ENCODE measurements at places on chromosomes 6 and 20.

- H3K4me3 ChIP-seq = peak within 1 kb of the TSS; percentile 87
- peaks cover 13% of the 10 kb centered on the region for H3K27me3 ChIP-seq
- peaks cover 52% of the 10 kb centered on the region for H3K4me1 ChIP-seq
- peak; percentile 55 for DNase-seq
- peak within 1 kb of the TSS; percentile 90 for H3K27ac ChIP-seq
- peaks cover 9% of the 10 kb centered on the region for H3K36me3 ChIP-seq
Measured at GRCh38 chr20:63553933-63554290, at the start of gene FNDC11. Gene FNDC11, plus strand, starts transcription at chr20:63554159. Its CDS starts 1,505 bp downstream, at chr20:63555664.

DNA sequence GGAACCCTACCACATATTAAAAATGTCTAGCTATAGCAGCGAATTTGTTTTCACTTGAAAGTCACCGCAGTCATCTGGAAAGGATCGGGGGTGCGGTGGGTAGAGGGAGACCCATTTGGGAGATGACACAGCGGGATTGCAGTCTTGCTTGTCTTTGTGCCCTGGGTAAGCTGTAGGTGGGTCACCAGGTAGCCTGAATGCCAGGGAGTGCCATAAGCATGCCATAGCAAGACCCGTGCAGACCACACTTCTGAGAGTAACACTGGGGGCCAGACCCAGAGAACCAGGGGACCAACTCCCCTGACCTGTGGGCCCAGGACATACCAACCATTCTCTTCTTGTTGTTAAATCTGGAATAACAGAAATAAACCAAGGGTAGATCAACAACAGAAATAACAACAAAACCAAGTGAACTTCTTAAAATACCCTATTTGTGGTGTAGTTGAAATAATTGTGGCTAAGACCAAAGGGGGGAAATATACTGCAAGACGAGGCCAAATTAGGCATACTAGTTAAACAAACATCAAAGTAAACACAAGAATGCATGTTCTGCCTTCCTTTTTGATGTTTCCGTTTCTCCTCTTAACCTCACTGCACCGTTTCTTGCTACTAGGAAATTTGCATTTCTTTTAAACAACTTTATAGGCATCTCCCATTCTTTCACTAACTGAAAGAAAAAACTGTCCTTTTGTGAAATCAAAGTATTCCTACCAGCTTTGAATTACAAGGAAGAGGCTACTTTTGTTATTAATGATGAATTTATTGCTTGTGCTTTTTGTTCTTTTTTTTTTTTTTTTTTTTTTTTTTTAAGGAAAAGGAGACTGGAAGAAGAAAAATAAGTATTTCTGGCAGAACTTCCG is 128.2 kb downstream of the SASH1 start:
- H3K27me3 ChIP-seq = peaks cover 25% of the 10 kb centered on the region
- H3K36me3 ChIP-seq = no peaks in the 10 kb centered on the region
- peaks cover 12% of the 10 kb centered on the region for H3K4me1 ChIP-seq
- no peak overlapping the region for H3K4me3 ChIP-seq
- H3K27ac ChIP-seq = no peak overlapping the region
- no peak for DNase-seq

DNA sequence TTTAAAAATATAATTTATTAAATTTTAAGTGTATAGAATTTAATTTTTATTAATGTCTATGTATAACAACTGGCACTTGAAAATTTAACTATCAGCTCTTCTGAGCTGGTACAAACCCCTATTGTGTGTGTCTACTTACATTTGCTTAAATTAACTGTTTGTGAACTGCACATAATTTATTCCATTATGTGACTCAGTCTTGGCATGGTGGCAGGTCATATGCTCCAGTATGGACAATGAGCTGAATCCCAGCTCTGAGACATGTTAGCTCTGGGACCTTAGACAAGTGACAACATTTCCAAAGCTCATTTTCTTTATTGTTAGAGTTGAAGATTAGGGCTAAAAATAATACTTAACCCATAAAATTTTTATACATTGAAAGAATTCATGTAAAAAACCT is 526.1 kb upstream of the MARCKS start:
- H3K4me1 ChIP-seq = no peaks in the 10 kb centered on the region
- DNase-seq = no peak
- no peak overlapping the region for H3K27ac ChIP-seq
- no peak overlapping the region for H3K4me3 ChIP-seq

GRCh38 chr6:98959631-98960030 is 11.9 kb upstream of the FBXL4 start:
- DNase-seq = no peak
- H3K4me1 ChIP-seq = no peaks in the 10 kb centered on the region

DNA sequence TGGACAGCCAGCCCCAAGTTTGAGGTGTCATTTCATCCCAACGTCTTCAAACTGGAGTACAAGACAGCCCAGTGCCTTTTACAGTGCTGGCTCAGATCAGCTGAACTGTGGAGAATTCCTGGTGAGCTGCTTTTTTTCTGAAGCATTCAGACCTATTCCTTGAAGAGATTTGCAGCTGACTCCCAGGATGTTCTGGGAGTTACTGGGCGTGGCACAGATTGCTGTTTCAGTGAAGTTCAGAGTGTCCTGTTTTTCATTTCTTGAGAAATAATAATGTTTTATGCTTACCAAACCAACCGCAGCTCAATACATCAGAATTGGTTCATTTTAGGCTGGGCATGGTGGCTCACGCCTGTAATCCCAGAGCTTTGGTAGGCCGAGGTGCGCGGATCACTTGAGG is 33.4 kb upstream of the SRPK1 start:
- no peak overlapping the region for H3K27ac ChIP-seq
- no peaks in the 10 kb centered on the region for H3K36me3 ChIP-seq
- DNase-seq = no peak
- no peak overlapping the region for H3K4me3 ChIP-seq
- H3K4me1 ChIP-seq = no peaks in the 10 kb centered on the region

DNA sequence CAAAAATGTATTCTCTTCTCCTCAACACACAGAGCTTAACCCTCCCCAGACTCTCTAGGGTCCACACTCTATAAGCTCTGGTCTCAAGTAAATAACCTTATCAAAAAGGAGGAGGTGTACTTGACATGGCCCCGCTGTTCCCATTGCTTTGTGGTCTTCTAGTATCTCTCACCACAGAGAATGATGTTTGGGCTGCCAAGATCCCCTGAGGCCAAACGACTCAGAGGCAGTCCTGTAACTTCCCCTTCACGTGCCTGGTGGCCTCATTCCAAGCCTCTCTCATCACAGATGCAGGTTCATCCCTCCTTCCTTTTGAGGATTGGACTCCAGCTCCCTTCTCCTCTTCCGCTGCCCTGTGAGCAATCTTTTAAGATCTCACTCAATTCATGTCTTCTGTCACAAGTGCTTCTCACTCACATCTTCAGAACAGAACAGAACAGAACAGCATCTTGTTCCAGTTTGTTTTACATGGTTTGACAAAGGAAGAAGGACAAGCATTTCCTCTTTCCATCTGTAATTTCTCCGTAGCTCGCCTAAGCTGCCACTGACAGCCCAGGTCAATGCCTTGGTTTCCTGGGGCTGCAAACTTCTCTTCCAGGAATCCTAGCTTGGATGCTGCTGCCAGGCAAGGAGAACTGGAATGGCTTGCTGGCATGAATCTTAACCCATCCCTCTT is 541.5 kb downstream of the CD83 start:
- peaks cover 33% of the 10 kb centered on the region for H3K4me1 ChIP-seq
- H3K27ac ChIP-seq = peak overlapping the region; percentile 80
- DNase-seq = no peak
- H3K27me3 ChIP-seq = no peaks in the 10 kb centered on the region
- no peaks in the 10 kb centered on the region for H3K36me3 ChIP-seq
- H3K4me3 ChIP-seq = peak overlapping the region; percentile 31

- H3K4me3 ChIP-seq = no peak overlapping the region
- H3K36me3 ChIP-seq = no peaks in the 10 kb centered on the region
- H3K27me3 ChIP-seq = peaks cover 36% of the 10 kb centered on the region
- peaks cover 14% of the 10 kb centered on the region for H3K4me1 ChIP-seq
- no peak overlapping the region for H3K27ac ChIP-seq
Measured at GRCh38 chr6:83514866-83515466, 2.6 kb downstream of the PRSS35 start.

- no peaks in the 10 kb centered on the region for H3K4me1 ChIP-seq
- no peak overlapping the region for H3K4me3 ChIP-seq
- H3K36me3 ChIP-seq = no peaks in the 10 kb centered on the region
- H3K27ac ChIP-seq = no peak overlapping the region
- H3K27me3 ChIP-seq = peaks cover 9% of the 10 kb centered on the region
Measured at GRCh38 chr20:57198132-57199072, 68.0 kb downstream of the BMP7 start.

DNA sequence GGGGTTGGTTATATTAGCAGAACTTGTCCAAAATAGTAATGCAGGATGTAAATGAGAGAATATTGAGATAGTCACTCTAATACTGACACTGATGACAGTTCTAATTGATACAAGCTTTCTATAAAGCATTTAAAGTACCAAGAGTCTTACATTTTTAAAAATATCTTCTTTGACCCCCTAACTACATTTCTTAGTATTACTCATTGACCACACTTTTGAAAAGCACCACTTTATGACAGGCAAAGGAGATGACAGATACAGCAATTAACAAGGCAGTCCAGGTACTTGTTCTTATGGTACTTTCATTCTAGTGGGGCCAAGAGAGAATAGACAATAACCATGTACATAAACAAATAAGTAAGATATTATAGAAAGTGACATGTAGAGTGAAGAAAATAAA is 139.4 kb upstream of the EYA4 start:
- DNase-seq = no peak
- H3K4me1 ChIP-seq = no peaks in the 10 kb centered on the region
- H3K4me3 ChIP-seq = no peak overlapping the region
- H3K36me3 ChIP-seq = no peaks in the 10 kb centered on the region

- peaks cover 30% of the 10 kb centered on the region for H3K27me3 ChIP-seq
- no peak overlapping the region for H3K4me3 ChIP-seq
- no peaks in the 10 kb centered on the region for H3K36me3 ChIP-seq
- H3K4me1 ChIP-seq = no peaks in the 10 kb centered on the region
- no peak overlapping the region for H3K27ac ChIP-seq
Measured at GRCh38 chr6:3910106-3910663, 61.0 kb downstream of the FAM50B start.

GRCh38 chr6:57252975-57253374 is 30.9 kb upstream of the RAB23 start:
- H3K27me3 ChIP-seq = no peaks in the 10 kb centered on the region
- H3K4me1 ChIP-seq = peaks cover 2% of the 10 kb centered on the region
- H3K4me3 ChIP-seq = no peak overlapping the region
- H3K36me3 ChIP-seq = no peaks in the 10 kb centered on the region

DNA sequence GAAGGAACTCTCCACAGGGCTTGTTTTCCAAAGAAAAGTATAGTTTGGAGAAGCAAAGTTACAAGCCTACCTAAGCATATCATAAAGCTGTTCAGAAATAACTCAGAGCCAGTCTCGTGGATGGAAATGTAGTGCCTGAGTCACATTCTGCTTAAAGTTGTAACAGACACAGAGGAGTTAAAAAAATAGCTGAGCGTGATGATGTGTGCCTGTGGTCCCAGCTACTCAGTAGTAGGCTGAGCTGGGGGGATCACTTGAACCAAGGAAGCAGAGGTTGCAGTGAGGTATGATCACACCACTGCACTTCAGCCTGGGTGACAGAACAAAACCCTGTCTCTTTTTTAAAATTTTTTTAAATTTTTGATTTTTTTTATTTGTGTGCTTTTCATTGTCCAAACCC is 6.6 kb downstream of the ALDH5A1 start:
- H3K4me3 ChIP-seq = no peak overlapping the region
- peaks cover 43% of the 10 kb centered on the region for H3K36me3 ChIP-seq
- no peak for DNase-seq
- H3K27ac ChIP-seq = no peak overlapping the region
- H3K4me1 ChIP-seq = peaks cover 14% of the 10 kb centered on the region

DNA sequence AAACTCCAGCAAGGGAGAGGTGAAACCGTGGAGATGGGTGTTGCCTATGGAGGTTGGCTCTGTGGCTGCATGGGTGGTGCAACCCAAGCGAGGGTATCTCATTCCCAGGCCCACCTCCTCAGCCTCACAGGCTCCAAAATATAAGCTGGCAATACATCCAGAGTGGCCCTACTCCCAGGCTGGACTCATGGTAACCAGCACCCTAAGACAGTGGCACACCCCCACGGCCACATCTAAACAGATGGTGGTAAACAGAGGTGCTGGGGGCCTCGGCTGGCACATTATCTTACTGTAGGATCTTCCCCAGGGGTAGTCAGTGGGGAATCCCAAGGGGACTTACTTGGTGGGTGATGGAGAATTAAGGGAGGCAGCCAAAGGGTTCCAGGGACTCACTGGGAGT is 33.7 kb upstream of the CCND3 start:
- peak overlapping the region; percentile 94 for H3K27ac ChIP-seq
- H3K27me3 ChIP-seq = no peaks in the 10 kb centered on the region
- DNase-seq = no peak
- no peak overlapping the region for H3K4me3 ChIP-seq
- no peaks in the 10 kb centered on the region for H3K36me3 ChIP-seq

- no peak overlapping the region for H3K4me3 ChIP-seq
- H3K36me3 ChIP-seq = peaks cover 35% of the 10 kb centered on the region
- no peak overlapping the region for H3K27ac ChIP-seq
- DNase-seq = no peak
- no peaks in the 10 kb centered on the region for H3K27me3 ChIP-seq
- peaks cover 9% of the 10 kb centered on the region for H3K4me1 ChIP-seq
Measured at GRCh38 chr20:33622705-33623365, 39.3 kb upstream of the C20orf144 start.

- peak overlapping the region; percentile 77 for H3K27ac ChIP-seq
- H3K4me1 ChIP-seq = peaks cover 9% of the 10 kb centered on the region
- no peaks in the 10 kb centered on the region for H3K36me3 ChIP-seq
- H3K27me3 ChIP-seq = no peaks in the 10 kb centered on the region
Measured at GRCh38 chr6:101011186-101011585, 130.1 kb upstream of the ASCC3 start.

GRCh38 chr20:63690003-63690897 is 6.2 kb upstream of the TNFRSF6B start:
- peaks cover 22% of the 10 kb centered on the region for H3K4me1 ChIP-seq
- DNase-seq = no peak
- H3K36me3 ChIP-seq = peaks cover 11% of the 10 kb centered on the region
- no peak overlapping the region for H3K4me3 ChIP-seq

DNA sequence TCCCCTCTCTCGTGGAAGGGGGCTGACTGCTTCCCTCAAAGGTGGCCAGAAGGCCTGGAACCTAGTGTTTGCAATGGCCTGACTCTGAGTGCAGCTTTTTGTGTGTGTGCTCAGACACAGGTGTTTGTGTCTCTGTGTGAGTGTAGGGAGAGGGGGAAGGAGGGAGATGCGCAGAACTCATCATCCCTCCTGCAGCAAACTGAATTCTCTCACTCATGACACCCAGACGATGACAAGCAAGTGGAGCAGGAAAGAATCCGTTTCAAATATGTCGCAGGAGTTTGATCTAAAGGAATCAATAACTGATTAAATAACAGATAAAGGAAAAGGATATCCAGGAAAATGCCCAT is 101.4 kb downstream of the TNFAIP3 start:
- no peaks in the 10 kb centered on the region for H3K36me3 ChIP-seq
- no peaks in the 10 kb centered on the region for H3K27me3 ChIP-seq
- DNase-seq = no peak
- no peak overlapping the region for H3K4me3 ChIP-seq
- H3K27ac ChIP-seq = no peak overlapping the region

- H3K4me3 ChIP-seq = no peak overlapping the region
- DNase-seq = no peak
- no peak overlapping the region for H3K27ac ChIP-seq
- no peaks in the 10 kb centered on the region for H3K27me3 ChIP-seq
- H3K4me1 ChIP-seq = no peaks in the 10 kb centered on the region
Measured at GRCh38 chr6:50663806-50664205, 49.5 kb upstream of the TFAP2D start.

- H3K4me1 ChIP-seq = peaks cover 24% of the 10 kb centered on the region
- peaks cover 35% of the 10 kb centered on the region for H3K27me3 ChIP-seq
- DNase-seq = no peak
- no peak overlapping the region for H3K4me3 ChIP-seq
- no peak overlapping the region for H3K27ac ChIP-seq
Measured at GRCh38 chr20:37919389-37920040, 16.6 kb downstream of the VSTM2L start.

- H3K4me1 ChIP-seq = peaks cover 94% of the 10 kb centered on the region
- H3K27me3 ChIP-seq = no peaks in the 10 kb centered on the region
- peaks cover 17% of the 10 kb centered on the region for H3K36me3 ChIP-seq
- no peak for DNase-seq
- peak overlapping the region; percentile 6 for H3K4me3 ChIP-seq
Measured at GRCh38 chr6:53300656-53301551, 47.8 kb downstream of the ELOVL5 start.

All from stimulated activated naive B cell treated with anti-CD40 and anti-IgM and Interleukin-4, amounts not matched to agents 10 μg/mL and 1 μg/mL and 100 μg/mL, for 72 hours (primary cell).